ENCODE measurements at places on chromosomes 6 and 20.

- no peaks in the 10 kb centered on the region for H3K36me3 ChIP-seq
- no peak for DNase-seq
- no peaks in the 10 kb centered on the region for H3K27me3 ChIP-seq
- H3K27ac ChIP-seq: no peak overlapping the region
- H3K4me3 ChIP-seq: no peak overlapping the region
These were observed 347.9 kb upstream of the TSHZ2 start for GRCh38 chr20:52624281-52624680.

DNA sequence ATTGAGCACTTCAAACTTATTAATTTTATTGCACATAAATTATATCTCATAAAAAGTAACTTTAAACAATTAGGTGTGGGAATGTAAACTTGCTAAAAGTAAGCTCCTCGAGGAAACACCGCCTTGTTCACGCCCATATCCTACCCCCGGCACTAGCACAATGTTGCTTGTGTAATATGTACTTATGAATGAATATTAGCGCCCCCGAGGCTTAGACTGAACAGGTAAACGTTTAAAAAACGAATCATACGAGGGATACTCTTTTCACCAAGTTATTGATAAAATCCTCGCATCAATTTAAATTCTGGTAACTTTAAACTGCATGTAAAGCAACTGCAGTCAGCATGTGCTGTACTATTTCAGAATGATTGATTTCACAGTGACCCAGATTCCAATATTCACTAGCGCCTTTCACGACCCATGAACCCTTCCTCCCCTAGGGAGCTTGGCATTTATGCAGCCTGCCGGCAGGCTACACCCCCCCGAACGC is 637 bp downstream of the TFB1M start:
- H3K27ac ChIP-seq: peak overlapping the region; percentile 29
- DNase-seq: no peak
- peaks cover 2% of the 10 kb centered on the region for H3K36me3 ChIP-seq
- H3K27me3 ChIP-seq: no peaks in the 10 kb centered on the region
- no peaks in the 10 kb centered on the region for H3K4me1 ChIP-seq

GRCh38 chr6:170176136-170176897 is 114.6 kb downstream of the DLL1 start:
- no peak overlapping the region for H3K27ac ChIP-seq
- H3K27me3 ChIP-seq: no peaks in the 10 kb centered on the region
- no peak for DNase-seq
- no peaks in the 10 kb centered on the region for H3K36me3 ChIP-seq
- H3K4me1 ChIP-seq: no peaks in the 10 kb centered on the region

- H3K36me3 ChIP-seq: peaks cover 14% of the 10 kb centered on the region
- H3K27me3 ChIP-seq: no peaks in the 10 kb centered on the region
- peak; percentile 89 for DNase-seq
- H3K4me3 ChIP-seq: peak overlapping the region; percentile 49
These were observed 999 bp upstream of the PIM1 start for GRCh38 chr6:37168811-37169495.

DNA sequence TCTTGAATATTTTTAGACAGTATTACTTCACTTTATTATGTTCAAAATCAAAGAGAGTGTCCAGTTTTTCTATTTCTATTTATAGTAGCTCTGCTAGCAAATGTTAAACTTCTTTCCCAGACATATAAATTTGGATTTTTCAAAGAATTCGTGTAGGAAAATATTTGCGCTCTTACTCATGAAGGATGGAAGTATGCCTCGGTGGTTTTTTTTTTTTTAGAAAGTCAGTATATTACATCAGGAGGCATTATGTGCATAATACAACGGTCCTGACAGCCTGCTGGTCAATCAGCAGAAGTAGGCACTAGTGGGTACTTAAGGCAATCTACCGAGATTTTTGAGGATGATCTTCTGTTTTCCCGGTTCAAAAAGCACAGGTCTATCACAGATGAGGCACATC is 249.3 kb downstream of the TBX18 start:
- no peak overlapping the region for H3K27ac ChIP-seq
- H3K4me3 ChIP-seq: no peak overlapping the region
- no peaks in the 10 kb centered on the region for H3K4me1 ChIP-seq
- no peak for DNase-seq

DNA sequence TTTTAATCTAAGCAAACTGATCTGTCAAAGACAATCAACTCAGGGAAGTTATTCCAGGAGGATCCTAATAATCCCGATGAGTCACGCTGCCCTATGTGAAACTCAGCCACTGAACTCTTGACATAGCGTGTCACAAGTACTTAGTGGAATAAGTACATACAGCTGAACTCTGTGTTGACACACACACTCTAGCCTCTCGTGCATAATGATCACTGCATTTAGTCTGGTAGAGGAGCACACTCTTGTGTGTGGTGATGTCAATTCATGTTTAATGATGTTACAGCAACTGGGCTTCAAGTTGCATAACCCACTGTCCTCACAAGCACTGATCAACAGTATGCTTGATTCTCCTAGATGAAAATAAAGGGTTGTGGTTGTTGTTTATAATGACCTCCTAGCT is 148.3 kb downstream of the HACE1 start:
- H3K27ac ChIP-seq: no peak overlapping the region
- no peaks in the 10 kb centered on the region for H3K27me3 ChIP-seq
- H3K36me3 ChIP-seq: no peaks in the 10 kb centered on the region
- H3K4me3 ChIP-seq: no peak overlapping the region
- no peaks in the 10 kb centered on the region for H3K4me1 ChIP-seq

- no peak overlapping the region for H3K27ac ChIP-seq
- no peaks in the 10 kb centered on the region for H3K36me3 ChIP-seq
- H3K4me3 ChIP-seq: no peak overlapping the region
- no peaks in the 10 kb centered on the region for H3K27me3 ChIP-seq
These were observed 84.7 kb upstream of the ELOVL5 start for GRCh38 chr6:53433261-53433950.

DNA sequence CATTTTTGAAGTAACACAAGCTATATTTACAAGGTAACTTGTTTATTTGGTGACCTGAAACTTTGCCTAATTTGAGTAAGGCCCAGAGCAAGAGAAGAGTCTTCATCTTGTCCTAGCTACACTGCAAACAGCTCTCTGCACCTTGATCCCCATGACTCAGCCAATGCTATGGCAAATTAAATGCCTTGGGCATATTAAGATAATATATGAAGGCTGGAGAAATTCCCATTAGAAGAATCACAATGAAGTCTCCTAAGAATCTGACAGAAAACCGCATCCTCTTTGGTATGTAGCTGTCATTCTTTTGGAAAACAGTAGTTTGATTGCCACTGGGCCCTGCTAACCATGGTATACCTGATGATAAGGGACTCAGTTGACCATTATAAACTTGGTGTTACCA is 204.5 kb downstream of the UBE3D start:
- DNase-seq: no peak
- no peak overlapping the region for H3K4me3 ChIP-seq
- no peak overlapping the region for H3K27ac ChIP-seq
- no peaks in the 10 kb centered on the region for H3K4me1 ChIP-seq
- H3K36me3 ChIP-seq: no peaks in the 10 kb centered on the region
- H3K27me3 ChIP-seq: no peaks in the 10 kb centered on the region

DNA sequence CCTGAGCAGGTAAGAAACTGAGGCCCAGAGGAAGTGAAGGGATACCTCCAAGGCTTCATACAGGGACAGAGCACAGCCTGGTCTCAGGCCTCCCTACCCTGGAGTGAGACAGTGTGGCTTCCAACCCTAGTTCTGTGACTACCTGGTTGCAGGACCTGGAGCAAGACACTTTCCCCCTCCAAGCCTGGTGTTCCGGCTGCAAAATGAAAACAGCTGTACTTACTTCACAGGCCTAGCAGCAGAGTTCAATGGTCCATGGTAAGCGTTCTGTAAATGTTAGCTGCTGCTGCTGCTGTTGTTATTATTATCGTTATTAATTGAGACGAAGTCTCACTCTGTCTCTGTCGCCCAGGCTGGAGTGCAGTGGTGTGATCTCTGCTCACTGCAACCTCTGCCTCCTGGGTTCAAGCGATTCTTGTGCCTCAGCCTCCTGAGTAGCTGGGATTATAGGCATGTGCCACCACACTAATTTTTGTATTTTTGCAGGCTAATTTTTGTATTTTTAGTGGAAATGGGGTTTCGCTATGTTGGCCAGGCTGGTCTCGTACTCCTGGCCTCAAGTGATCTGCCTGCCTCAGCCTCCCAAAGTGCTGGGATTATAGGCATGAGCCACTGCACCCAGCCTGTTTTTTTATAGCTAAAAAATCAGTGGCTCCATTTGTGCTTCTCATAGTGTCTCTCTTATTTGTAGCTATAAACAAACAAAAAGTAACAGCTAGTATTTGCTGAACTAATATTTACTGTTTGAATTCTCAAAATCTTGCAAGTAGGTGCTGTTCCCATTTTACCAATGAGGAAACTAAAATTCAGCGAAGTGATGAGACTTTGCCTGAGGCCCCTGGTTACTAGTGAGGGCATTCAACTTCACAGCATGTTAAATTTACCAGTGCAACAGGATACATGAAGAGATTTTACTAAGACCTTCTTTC is 41.9 kb downstream of the COX4I2 start:
- DNase-seq: no peak
- H3K4me3 ChIP-seq: no peak overlapping the region
- H3K27me3 ChIP-seq: no peaks in the 10 kb centered on the region
- no peaks in the 10 kb centered on the region for H3K36me3 ChIP-seq
- H3K27ac ChIP-seq: no peak overlapping the region
- peaks cover 21% of the 10 kb centered on the region for H3K4me1 ChIP-seq

DNA sequence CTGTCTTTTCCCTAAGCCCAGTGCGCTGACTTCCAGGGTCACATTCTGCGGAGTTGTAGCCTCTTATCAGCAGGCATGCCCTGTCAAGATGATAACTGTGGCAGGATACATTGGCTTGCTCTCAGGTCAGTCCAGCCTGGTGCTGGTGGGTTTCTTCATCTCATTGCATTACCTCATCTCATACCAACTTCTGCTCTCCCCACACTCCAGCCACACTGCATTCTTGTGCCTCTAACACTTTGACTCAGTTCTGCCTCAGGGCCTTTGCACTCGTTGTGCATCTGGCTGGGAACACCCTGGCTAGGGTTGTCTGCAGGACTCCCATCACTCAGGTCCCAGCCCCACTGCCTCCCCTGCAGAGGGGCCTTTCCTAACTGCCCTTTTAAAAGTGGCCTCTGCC is 110.3 kb upstream of the BACH2 start:
- DNase-seq: peak; percentile 67
- no peaks in the 10 kb centered on the region for H3K27me3 ChIP-seq
- no peaks in the 10 kb centered on the region for H3K36me3 ChIP-seq
- H3K27ac ChIP-seq: no peak overlapping the region

DNA sequence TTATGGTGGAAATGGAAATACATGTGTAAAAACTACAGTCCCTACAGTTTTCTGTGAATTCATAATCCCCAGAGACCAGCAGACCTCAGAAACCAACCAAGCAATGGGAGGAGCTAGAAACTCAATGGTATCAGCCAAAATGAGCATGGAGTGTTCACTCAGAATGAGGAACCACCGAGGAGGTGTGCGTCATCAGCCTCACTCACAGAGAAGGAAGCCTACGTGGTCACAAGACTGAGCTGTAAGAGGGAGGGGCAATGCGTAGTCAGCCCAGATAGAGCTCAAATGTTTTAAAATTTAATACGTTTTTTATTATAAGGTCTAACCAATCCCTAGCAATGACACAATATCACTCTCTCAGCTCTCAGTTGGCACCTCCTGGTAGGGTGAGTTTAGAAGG is 17.4 kb downstream of the MYLK4 start:
- no peak overlapping the region for H3K27ac ChIP-seq
- H3K36me3 ChIP-seq: no peaks in the 10 kb centered on the region
- DNase-seq: no peak
- no peaks in the 10 kb centered on the region for H3K27me3 ChIP-seq
- H3K4me1 ChIP-seq: peaks cover 3% of the 10 kb centered on the region

- H3K27ac ChIP-seq: no peak overlapping the region
- H3K36me3 ChIP-seq: no peaks in the 10 kb centered on the region
- no peak overlapping the region for H3K4me3 ChIP-seq
- no peaks in the 10 kb centered on the region for H3K4me1 ChIP-seq
These were observed 43.5 kb upstream of the ECI2 start for GRCh38 chr6:4178737-4179333.

GRCh38 chr20:8795404-8795803 is 273.5 kb upstream of the PLCB4 start:
- H3K27me3 ChIP-seq: no peaks in the 10 kb centered on the region
- DNase-seq: no peak
- no peaks in the 10 kb centered on the region for H3K36me3 ChIP-seq
- H3K4me1 ChIP-seq: no peaks in the 10 kb centered on the region

GRCh38 chr6:123913863-123914262 is 110.2 kb downstream of the NKAIN2 start:
- H3K36me3 ChIP-seq: no peaks in the 10 kb centered on the region
- H3K4me3 ChIP-seq: no peak overlapping the region
- DNase-seq: no peak
- no peaks in the 10 kb centered on the region for H3K27me3 ChIP-seq
- H3K4me1 ChIP-seq: no peaks in the 10 kb centered on the region

DNA sequence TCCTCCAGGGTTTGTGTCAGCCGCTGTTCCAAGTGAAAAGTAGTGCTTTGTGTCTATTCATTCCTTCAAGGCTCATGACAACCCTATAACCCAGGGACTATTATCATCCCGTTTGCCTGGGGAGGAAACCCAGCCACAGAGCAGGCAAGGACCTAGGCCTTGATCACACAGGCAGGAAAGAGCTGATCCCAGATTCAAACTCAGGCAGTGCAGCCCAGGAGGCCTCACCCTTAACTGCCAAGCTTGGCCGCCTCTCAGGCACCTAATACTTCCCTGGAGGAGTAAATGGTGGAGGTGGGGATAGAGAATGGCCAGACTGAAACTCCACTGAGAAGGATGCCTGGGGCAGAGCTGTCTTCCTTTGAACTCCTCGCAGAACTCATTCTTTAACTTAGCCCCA is 215.1 kb upstream of the QKI start:
- H3K27ac ChIP-seq: no peak overlapping the region
- H3K4me3 ChIP-seq: no peak overlapping the region
- no peaks in the 10 kb centered on the region for H3K4me1 ChIP-seq
- no peaks in the 10 kb centered on the region for H3K27me3 ChIP-seq

DNA sequence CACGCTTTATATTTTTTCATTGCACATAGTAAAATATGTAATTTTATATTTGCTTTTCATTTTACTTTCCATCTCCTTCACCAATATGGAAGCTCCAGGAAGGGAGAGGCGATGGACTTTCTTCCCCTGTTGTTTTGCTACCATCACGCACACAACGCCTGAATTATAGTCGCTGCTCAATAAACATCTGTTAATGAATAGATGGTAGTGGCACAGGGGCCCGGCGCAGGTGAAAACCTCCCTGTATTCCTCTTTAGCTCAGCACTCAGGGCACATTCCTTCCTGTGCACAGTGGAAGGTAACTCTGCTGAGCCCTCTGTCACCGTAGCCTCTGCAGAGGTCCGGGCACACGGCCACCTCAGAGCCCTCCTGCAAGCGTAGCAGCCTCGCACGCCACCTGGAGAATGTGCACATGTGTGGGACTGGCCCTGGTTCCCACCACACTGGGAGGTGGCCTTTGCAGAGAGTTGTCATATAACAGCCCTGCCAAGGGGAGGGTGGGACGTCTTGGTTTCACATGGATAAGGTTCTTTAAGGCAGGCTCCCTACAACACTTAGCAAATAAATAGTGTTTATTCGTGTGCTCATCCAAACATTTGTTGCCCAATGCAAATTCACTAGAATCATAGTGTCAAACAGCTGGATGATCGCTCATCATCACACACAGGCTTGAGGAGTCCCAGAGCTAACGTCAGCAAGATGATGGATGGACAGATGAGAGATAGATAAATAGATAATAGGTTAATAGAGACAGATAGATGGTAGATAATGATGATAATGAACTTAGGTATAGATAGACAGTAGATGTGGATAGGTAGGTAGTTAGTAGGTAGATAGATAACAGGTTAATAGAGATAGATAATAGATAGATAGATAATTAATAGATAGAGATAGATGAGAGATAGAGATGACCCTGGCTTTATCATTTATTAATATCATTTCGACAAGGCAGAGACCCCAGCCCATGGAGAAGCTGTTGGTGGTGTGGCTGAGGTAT is 32.3 kb upstream of the AFDN start:
- H3K4me3 ChIP-seq: no peak overlapping the region
- DNase-seq: no peak
- H3K27ac ChIP-seq: no peak overlapping the region

Data from mesendoderm (in vitro differentiated cells).